Ovary (tissue), 10 donors: ENCODE measurements at places on chromosomes 3 and 15. TPM values are rescaled to one million over a fixed set of nuclear protein-coding genes. Genes with fewer than 3 reads are reported as not detected.

Gene CNTN3
- 12.6 TPM for total RNA-seq

Gene TEX55
- total RNA-seq, result not detected

Gene ADCY5
- 10.1 TPM for total RNA-seq

Gene IL17RE
- total RNA-seq, result 1.8 TPM

Gene FRG2C
- not detected for total RNA-seq

Gene TGM5
- total RNA-seq, result not detected

Gene TMEM45A
- 9.0 TPM for total RNA-seq

Gene ECE2
- not detected for total RNA-seq

Gene PLXNA1
- 47.2 TPM for total RNA-seq

Gene SLC9C1
- total RNA-seq, result 0.35 TPM

Gene NMNAT3
- total RNA-seq, result 21.2 TPM

Gene LRRC31
- not detected for total RNA-seq

Gene CATSPER2
- 7.5 TPM for total RNA-seq

Gene CLEC3B
- 18.2 TPM for total RNA-seq

GRCh38 chr3:183254487-183255347, 1.7 kb downstream of the B3GNT5 start:
- DNase-seq, result peak; percentile 57

DNA sequence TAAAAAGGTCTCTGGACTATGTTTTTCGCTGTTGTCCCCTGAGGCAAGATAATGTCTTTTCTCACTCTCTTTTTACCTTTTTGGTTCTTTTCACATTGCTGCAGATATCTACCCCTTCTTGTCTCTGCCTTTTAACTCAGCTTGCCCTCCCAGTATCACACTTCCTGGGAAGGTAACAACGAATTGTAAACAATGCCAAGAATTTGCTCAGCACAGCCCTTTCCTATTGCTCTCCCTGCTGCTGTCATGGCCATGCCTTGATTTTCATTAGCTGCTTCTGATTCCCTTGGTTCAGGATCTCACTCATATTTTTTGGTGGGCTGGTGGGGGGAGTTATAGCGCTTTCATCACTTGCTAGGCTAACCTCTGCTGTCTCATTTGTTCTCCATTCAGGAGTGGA, 123.1 kb upstream of the DPH6 start:
- DNase-seq, result no peak

DNA sequence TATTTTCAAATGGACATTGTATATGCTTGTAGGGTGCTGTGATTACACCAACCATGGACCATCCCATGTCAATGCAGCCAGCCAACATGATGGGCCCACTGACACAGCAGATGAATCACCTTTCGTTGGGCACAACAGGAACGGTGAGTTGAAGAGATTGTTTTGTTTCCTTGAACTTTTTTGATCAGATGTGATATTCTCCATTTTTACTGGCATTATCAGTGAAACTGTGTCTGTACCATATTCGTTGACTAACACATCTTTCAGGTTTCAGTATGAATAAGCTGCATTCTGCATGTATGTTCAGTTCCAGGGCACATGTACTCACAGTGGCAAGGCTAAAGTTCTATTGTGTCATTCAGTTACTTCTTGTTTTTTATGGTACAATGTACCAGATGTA, 655.2 kb downstream of the RBMS3 start:
- DNase-seq, result no peak

GRCh38 chr3:10173926-10174435, 9.3 kb downstream of the IRAK2 start:
- peak; percentile 50 for DNase-seq

DNA sequence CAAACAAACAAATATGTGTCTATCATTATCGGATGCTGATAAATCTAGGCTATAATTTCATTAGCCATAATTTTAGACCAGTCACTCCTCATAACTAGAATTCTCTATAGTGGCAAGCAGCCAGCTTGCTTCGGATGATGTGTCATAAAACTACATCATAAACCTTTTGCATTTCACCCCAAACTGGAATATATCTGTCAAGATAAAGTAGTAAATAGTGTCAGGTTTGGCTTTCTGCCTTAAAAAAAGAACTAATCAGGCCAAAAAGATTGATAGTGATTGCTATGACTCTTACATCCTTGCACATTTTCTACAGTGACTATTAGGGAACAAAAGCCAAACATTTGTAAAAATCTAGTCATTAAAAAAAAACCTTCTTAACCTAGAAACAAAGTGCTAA, 51.0 kb downstream of the DPPA2 start:
- DNase-seq, result no peak

- DNase-seq, result no peak
Measured at GRCh38 chr15:60616147-60616546, 137.2 kb upstream of the ICE2 start.

- peak; percentile 92 for DNase-seq
Measured at GRCh38 chr3:195154793-195155535, 116.0 kb downstream of the XXYLT1 start.

DNA sequence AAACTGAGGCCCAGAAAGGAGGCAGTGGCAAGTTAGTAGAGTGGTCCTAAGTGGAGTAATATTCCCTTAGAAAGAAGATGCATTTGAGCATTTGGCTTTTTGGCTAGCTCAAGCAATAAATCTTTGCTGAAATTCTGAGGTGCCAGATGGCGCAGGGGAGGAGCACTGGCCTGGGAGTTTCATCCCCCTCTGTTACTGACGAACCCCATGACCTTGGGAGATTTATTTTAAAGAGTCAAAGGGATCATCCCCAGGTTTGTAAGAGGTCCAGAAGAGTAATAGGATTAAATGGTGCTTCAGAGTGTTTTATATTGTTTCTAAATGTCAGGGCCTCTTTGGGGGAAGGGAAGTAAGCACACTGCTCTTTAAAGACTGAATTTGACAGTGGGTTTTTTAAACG, 85.1 kb upstream of the PIAS1 start:
- no peak for DNase-seq

DNA sequence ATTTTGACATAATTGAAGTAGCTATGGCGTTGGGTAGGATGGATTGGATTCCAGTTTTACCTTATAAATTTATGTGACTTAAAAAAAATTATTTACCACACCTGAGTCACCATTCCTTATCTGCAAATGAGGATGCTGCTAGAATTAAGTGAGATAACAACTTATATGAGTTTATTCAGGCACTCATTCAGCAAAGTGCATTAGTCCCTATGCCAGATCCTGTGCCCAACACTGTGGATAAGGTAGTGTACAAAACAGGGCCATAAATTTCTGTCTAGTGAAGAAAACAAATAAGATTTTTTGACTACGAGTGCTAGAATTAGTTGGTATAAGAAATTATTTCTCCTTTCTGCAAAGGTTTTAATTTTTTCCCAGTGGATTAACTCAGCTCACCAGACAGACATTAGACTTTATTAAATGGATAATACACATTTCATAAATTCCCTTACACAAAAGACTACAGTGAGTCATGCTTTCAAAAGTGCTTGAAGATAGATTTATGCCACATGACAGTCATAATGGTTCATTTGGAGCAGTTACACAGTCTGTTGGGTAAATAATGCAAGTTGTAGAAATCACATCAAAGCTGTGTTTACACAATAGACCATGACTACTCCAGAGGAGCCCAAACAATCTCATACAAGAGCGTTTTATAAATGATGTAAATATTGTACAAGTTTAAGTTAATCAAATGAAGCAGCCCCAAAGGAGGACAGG, 129.9 kb upstream of the TGFBR2 start:
- DNase-seq, result no peak

GRCh38 chr3:98564282-98565005, 29.0 kb downstream of the CPOX start:
- DNase-seq, result no peak

DNA sequence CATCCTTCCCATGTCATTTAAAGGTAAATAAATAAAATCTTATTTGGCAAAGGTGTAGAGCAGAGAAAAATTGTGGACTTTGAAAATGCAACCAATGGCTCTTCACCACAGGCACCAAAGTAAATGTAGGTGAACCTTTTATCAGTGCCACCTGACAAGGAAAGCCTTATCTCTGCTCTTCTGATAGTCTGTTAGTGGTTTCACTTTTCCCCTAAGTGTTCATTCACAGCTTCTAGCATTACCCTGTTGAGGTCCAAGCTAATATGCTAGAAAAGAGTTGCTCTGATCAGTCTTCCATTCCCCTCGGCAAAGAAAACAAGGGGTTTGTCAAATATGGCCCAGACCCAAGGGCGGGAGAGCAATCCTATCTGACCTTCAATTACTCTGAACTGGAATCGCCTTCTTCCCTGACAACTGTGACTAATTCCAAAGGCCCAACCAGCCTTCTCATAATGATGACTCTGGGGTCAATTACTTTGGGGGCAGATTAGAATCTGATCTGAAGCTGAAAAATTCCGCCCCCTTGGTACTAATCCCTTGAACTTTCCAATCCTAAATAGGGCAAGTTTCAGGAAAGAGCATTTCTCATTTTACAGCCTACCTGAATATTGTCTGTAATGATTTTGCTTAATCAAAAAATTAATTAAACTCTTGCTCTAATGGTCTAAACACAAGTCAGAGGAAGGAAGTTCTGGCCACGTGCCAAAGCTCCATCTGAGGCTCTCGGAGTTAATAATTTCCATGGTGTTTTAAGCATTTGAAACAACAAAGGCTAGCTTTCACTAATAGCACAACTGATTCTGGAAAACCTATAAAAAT, 52.4 kb downstream of the SETMAR start:
- DNase-seq, result peak; percentile 81
